ENCODE measurements at places on chromosomes 11 and 22. TPM values are rescaled to one million over a fixed set of nuclear protein-coding genes. Genes with fewer than 3 reads are reported as not detected.

DNA sequence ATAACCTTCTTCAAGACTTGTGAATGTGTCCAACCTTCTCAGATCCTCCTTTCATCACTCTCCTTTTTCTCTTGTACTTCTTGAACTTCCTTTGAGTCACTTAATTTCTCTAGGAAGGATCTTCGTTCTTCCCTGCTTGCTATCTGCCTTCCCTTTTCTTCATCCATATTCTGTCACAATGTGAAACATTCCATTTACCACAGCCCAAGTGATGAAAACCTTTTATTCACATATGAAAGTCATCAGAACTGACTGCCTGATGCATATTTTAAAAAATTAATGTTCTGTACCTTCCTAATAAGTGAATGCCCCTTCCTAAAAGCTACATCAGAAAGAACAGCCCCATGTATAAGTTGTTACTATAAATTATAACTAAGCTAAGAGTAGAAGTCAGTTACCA is 520.4 kb upstream of the LUZP2 start:
- no peak for DNase-seq

- no peak for DNase-seq
Measured at GRCh38 chr11:5129457-5129877, 8.7 kb downstream of the OR52A5 start.

DNA sequence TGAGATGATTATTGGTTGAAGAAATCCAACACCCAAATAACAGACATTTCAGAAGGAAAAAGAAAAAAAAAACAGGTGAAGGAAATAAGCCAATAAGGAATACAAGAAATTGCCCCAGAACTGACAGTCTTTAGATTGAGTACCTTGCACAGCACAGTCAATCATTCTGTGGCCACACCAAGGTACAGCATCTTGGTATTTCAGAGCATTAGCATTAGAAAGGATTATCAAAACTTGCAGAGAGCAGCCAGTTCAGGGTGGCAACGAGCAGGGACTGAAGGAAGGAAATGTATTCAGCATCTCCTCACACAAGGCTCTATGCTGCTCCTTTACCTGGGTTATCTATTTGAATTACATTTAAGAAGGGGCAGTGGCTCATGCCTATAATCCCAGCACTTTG is 2.1 kb downstream of the ADA2 start:
- no peak for DNase-seq

DNA sequence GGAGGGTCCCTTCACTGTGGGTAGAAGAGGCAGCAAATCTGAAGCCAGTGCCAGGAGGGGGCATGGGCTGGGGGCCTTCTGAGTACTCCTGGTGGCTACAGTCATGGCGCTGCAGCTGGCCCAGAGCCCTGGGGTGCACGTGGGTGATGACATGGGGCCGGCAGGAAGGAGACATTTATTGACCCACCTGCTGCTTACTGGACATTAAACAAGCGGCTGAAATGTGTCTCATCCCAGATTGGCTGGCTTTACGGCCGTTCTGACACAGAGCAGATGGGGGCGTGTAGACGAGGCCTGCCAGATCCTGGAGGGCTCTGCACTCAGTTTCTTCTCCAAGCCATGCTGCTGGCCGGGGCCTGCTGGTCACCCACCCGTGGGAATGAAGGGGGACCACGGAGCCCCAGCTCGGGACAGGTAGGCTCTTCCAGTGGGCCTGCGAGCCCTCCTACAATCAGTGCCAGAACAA is 906.9 kb downstream of the BRD1 start:
- DNase-seq = no peak

DNA sequence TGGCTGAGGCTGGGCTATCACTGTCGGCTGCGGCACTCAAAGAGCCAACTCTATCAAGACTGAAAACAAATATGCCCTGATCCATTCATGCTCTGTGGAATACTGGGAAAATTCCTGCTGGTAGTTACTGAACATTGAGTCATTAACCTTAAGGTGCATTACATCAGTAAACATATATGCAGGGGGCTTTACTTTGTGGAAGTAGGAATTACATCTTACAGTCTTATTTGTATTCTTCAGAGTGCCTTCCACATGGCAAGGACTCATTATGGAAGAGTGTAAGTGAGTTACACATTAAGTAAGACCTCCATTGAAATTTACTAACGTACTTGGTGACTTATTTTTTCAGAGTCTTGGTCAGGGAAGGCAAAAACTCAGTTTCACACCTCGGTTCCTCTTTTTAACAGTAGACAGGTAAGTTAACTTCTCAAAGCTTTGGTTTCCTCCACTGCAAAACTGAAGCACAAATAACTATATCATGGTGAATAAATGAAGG is 4.5 kb downstream of the OR5B21 start:
- DNase-seq = no peak

DNA sequence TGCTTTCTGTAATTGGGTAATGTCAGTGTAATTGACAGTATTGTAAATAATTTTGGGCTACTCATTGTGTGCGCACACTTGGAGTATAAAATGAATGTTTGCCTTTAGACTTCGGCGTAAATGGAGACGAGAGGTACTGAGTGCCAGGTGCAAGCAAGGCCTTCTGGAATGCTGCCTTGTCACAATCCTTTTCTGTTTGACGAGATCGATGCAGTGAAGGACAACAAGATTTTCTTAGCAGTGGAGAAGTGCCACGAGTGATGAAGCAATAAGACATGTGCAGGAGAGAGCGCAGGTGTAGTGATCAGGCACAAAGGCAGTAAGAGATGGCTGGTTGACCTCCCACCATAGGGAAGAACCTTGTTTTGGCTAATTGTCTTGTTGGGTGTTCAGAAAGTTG is 67.5 kb downstream of the DDX10 start:
- DNase-seq = no peak

DNA sequence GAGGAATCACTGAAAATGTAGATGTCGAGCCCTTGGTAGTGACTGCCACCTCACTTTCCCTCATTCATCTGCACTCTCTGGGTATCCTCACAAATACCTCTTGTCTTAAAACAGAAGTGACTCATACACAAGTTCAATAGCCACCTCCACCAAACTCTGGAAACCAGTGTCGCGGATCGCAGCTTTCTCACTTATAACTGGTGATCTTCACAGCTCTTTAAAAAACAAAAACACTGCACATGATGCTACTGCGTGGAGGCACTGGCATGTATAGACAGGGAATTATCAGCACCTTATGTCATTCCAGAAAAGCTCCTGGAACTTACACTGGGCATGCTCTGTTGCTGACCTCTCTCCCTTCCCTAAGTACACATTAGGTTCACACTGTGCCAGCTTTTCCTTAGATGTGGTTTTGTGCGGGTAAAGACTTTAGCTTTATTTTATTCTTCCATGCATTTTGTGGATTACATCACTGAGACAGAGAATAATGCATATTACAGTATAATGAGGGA is 425.5 kb upstream of the CADM1 start:
- no peak for DNase-seq

DNA sequence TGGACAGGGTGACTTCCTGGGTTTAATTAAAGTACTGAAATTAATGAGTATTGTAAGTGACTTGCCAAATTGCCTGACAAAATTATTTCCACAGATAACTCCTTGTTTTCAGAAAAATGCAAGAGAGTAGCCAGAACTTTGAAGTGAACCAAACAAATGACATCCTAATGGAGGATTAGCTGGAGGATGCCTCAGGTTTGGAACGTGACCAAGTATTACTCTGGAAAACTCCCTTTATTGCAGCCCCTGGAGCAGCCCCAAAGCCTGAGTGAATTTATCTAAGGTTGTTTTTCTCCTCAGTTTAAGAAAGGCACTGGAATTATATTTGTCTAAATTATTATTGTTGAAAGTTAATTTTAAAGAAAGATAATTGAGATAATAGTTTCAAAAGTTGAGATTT is 343.6 kb upstream of the MTNR1B start:
- DNase-seq = no peak

- no peak for DNase-seq
Measured at GRCh38 chr11:79392161-79392560, 48.7 kb downstream of the TENM4 start.

DNA sequence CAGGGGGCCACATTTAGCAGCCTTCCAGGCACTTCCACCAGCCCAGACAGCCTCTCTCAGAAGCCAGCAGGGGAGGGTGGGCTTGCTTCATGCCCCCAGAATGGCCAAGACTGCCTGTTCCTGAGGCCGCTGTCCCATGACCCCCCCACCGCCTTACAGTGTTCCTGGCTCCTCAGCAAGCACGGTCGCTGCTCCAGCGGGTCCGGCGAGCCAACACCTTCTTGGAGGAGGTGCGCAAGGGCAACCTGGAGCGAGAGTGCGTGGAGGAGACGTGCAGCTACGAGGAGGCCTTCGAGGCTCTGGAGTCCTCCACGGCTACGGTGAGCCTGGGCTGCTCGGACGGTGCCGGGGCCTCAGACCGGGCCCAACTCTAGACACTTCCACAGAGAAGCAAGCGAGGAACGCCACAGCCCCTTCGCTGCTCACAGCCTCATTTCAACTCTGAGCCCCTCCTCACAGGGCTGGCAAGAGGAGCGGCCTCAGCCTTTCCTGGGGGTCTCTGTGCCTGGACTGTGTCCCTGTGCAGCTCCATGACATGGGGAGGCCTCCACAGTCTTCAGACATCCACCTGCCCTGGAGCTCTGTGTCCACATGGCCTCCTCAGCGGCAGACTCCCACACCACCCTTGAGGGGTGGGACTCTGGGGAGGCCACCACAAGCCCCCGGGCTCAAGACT is 668 bp downstream of the F2 start:
- DNase-seq = no peak

DNA sequence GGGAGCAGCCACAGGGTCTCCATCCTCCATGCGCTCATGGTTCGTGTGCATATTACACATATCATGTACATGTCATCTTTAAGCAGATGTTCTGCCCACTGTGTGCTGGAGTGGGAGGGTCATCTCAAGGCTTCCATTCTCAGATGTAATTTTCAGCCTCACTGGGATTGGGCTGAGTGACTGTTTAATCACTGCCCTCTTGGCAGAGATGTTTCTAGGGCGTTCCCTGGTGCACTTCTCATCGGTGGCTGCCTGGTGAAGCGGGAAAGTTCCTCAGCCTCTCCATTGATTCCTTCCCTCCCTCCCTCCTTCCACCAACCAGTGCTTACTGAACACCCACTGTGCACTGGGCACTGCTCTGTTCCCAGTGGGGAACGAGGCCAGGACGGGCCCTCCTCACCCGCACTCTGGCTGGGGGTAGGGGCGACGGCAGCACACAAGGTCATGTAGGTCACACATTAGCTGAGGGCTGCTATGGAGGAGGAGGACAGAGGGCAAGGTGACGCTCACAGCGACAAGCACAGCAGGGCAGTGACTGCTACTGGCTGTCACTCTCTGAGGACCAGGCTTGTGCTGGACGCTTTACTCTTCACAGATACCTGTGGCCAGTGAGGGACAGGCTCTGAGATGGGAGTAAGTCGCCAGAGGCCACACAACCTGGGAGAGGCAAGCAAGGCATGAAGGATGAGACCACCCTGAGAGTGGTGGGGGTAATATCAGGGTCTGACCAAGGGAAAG is 22.9 kb downstream of the GNAZ start:
- DNase-seq = no peak

- DNase-seq = peak; percentile 87
Measured at GRCh38 chr11:17405232-17406005, 17.0 kb upstream of the KCNJ11 start.

GRCh38 chr11:45347348-45348082 is 61.4 kb upstream of the SYT13 start:
- no peak for DNase-seq

DNA sequence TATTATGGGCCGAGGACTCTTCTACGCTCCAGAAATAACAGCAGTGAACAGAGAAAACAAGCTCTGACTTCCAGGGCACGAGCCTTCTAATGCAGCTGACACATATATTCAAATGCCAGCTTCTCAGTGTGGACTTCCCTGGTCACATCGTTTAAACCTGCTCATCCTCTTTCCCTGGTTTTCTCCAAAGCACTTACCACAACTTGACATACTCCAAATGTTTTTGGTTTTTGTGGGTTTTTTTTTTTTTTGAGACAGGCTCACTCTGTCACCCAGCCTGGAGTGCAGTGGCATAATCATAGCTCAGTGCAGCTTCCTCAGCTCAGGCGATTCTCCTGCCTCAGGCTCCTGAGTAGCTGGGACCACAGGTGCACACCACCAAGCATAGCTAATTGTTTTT is 105.5 kb downstream of the MICAL3 start:
- DNase-seq = no peak

DNA sequence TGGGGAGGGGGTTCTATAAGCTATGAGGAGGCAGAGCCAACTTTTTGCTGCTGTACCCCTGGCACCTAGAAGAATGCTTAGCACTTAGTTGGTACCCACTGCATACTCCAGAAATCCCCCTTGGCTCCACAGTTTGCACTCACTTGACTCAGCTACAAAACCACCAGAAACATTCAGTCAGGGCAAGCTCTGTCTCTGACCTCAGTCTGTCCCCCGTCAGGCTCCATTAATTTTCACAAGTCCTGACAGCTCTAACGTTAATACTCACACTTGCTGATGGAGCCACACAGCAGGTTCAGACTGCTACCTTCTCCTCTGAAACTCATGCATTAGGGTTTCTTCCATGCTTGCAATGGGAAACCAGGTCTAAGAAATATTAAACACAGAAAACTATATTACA is 81.7 kb downstream of the MPPED2 start:
- DNase-seq = no peak

DNA sequence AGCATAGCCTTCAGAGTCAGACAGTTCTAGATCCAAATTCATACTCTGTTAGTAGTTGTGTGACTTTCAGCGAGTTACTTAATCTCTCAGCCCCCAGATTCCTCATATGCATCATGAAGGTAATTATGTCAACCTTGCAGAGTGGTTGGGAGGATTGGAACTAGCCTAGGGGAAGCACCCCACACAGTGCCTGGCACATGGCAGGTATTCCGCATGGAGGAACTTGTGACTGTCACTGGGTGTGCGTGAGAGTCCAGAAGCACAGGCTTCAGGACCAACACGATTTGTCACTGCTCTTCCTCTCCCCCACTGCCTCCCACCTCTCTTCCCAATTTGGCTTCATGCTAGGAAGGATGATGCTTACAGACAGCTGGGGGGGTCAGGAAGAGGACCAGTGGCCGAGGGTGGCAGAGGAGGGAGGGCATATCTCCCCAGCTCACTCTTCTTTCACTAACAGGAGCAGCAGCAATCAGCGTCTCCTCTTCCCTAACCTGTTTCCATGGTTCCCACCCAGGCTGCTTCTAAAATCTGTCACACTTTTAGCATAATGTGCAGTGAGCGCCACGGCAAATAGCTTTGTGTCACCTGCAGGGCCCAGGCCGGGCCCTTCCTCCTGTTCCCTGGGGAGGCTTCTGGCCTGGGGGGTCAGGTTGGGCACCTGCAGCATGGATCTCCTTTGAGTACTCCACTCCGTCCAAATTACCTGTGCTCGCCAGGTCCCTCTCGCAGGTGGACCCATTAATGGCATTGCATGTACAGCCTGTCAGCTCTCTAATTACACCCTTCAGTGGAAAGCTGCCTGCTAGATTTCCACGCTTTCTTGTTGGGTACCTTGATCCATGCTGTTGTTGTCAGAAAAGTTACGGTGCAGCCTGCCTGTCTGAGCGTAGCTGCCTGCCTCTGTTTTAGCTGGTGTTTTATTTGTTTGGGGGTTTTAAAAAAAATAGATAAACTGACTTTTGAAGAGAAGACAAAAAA is 400.4 kb downstream of the NXPE2 start:
- no peak for DNase-seq

Gene MPST
- total RNA-seq = 33.5 TPM

Gene CASP5
- not detected for total RNA-seq

Gene NXPE2
- total RNA-seq = 0.22 TPM

Gene TBX1
- total RNA-seq = 0.48 TPM

Gene EMID1
- total RNA-seq = 1.3 TPM

Gene MS4A4A
- total RNA-seq = 8.8 TPM

Gene ZNF215
- 0.24 TPM for total RNA-seq

Gene C22orf23
- 0.54 TPM for total RNA-seq

Gene GP1BB
- 5.5 TPM for total RNA-seq

Gene PAX6
- 0.46 TPM for total RNA-seq
